ENCODE measurements at places on chromosomes 11 and 22.

- DNase-seq = no peak
These were observed 15.1 kb upstream of the CD3E start for GRCh38 chr11:118289401-118289800.

GRCh38 chr22:26169315-26170111 lies at the start of gene SEZ6L:
SEZ6L (plus strand) TSS chr22:26169462; CDS start chr22:26169670, 208 bp downstream.
- no peak for DNase-seq

DNA sequence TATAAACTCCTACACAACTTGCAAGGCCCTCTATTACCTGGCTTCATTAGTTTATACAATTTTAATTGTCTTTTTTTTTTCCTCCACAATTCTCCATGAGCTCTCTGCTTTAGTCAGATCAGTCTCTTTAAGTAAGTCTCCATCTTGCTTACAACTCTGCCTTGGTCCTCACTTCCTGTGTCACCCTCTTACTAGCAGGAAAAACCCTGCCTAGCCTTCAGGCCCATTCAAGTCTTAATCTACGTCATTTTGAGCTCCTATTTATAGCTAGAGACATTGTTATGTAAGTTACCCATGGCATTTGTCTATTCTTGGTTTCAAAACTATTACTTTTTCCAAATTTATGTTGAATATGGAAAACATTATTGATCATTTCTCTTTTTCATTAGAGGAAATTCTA lies 177.4 kb downstream of the SBF2 start:
- no peak for DNase-seq

DNA sequence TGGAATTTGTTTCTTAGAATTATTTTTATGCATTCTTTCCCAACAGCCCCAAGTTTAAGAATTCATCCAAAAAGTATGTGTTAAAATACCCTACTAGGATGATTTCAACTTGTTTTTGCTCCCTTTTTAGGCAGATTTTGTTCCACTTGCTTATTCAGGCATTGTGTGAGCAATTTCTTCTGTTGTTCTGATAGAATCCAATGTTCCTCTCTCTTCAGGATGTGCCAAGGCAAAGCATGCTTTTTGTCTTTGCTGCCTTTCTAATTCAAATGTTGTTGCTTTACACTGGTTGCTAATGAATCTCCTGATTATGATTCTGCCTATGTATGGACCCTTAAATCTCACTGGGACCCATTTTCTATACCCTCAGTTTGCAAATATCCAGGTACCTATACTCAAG lies 131.2 kb upstream of the ARHGAP42 start:
- DNase-seq = no peak

DNA sequence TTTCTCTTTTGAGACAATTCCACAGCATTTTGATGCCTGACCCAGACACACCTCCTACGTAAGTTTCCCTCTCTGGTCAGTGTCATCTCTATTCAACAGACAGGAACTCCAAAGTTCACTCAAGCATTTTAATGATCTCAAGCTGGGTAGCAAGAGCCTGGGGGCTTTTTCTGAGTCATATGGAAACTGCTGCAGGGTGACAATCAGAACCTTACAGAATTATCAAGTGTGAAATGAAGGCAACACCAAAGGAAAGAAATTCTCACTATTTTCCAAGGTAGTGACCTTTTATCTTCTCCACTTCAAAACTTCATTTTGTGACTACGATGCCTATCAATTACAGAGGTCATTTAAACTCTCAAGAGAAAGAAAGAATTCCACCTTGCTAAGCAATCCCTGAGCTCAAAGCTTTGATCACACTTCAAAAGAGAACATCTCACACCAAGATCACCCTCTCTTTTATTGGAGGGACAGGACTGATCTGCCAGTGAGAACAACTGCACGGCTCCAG lies 229.0 kb upstream of the ZC3H12C start:
- DNase-seq = no peak

DNA sequence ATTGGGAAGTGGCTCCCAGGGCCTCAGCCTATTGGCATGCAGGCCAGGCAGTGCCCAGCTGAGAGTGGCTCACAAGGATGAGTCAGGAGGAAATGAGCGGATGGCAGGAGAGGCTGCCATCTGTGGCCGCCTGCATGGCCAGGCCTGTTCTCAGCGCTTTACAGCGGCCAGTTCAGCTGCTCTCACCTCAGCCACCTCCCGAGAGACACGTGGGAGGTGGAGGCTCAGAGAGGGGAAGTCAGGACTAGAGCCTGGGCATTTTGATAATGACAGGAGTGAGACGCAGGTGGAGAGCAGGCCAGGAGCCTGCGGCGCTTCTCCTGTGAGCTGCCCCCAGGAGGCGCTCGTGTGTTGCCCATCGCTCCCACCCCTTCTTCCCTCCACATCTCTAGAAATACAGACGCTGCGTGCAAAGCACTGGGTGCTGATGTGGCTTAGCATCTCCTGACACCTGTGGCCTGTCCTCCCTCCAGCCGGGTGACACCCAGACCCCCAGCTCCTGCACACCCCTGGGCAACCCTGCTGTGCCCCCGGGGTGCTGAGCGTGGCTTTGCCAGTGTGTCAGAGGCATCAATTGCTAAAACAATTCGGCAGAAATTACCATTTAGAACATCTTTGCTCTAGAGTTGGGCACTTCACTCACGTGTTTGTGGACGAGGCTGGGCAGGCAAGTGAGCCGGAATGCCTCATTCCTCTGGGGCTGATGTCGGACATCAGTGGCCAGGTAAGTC lies 21.4 kb upstream of the PANX2 start:
- DNase-seq = peak; percentile 45

DNA sequence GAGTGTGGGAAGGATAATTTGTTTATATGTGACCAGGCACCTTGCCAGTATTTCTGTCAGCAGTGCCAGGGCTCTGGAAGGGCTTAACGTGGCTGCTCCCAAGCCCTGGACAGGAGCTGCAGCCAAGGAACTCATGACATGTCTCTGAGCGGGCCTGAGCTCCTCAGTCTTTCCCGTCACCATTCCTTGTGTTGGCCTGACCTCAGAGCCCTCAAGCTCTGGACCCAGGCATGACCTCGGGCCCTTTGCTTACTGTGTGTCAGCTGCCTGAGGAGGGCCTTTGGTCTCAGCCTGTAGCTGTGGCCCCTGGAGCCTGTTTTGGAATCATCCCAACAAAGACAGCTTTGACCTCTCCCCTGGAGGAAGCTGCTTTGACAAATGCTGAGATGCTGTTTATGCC lies 264.1 kb upstream of the PLET1 start:
- no peak for DNase-seq

DNA sequence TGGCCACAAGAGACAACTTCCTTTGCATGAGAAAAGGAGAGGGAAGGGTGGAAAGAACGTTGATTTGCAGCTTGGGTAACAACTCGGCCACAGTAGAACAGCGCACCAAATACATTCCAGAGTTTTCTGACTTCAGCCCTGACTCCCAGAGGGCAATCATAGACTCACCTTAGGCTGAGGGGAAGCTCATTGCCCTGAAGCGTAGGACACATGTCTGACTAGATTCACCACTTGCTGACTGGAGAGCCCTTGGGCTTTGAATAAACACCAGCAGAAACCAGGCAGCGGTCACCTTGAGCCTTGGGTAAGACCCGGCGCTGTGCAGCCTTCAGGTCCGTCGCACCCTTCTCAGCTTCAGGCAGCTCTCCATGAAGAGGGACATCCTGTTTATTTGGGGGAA lies 151.8 kb upstream of the GRIA4 start:
- DNase-seq = no peak

GRCh38 chr22:21727768-21728167 lies 7.8 kb downstream of the YPEL1 start:
- no peak for DNase-seq

- DNase-seq = no peak
These were observed 141.0 kb downstream of the LARGE1 start for GRCh38 chr22:33779243-33779642.

GRCh38 chr11:108647701-108648527 lies 17.0 kb upstream of the DDX10 start:
- DNase-seq = peak; percentile 33

- no peak for DNase-seq
These were observed 25.6 kb downstream of the TREH start for GRCh38 chr11:118653684-118654390.

DNA sequence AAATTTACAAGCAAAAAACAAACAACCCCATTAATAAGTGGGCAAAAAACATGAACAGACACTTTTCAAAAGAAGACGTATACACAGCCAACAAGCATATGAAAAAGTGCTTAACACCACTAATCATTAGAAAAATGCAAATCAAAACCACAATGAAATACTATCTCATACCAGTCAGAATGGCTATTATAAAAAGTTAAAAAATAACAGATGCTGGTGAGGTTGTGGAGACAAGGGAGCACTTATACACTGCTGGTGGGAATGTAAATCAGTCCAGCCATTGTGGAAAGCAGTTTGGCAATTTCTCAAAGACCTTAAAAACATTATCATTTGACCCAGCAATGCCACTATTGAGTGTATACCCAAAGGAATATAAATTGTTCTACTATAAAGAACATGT lies 72.3 kb downstream of the BBOX1 start:
- DNase-seq = no peak

DNA sequence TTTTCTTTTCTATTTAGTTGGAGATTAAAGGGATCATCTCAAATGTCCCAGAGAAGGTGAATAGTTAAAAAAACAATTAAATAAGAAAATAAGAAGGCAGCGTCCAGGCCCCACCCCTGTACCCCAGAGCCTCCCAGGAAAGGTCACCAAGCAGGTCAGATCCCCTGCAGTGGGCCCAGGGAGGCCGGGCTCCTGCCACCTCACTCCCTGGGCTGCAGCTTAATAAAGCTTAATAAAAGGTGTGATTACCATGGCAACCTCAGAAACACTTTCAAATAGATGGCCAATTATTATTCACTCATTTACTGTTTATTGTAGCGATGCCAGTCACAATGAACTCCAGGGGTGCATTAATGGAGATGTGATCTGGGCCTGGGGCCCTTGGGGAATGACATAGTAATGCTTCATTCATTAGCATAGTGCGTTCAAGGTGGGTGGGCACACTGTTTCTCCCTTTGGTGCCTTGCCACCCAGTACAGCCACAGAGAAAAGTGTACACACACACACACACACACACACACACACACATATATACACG lies 386.2 kb downstream of the CADM1 start:
- no peak for DNase-seq

GRCh38 chr11:34105957-34106504 lies 602 bp downstream of the NAT10 start:
- no peak for DNase-seq
